ENCODE measurements at places on chromosomes 7 and 10.

DNA sequence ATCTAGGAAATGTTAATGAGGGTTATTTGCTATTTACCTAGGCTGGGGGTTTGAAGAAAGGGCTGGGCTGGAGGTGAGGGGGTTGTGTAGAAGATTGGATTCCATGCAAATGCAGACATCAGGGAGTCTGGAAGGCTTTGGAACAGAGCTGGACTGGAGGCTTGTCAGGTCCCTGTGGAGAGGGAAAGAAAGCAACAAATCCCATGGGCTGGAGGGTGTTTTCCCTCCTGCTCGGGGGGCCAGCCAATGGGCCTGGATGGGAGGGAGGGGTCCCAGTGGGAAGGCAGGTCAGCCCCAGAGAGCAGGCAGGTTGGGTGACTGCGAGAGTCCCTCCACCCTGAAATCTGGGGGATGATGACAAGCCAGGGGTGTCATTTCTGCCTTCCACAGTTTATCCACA is 431.8 kb downstream of the RPS24 start:
- no peak for DNase-seq

- DNase-seq = no peak
Measured at GRCh38 chr10:34687434-34688210, 127.5 kb downstream of the PARD3 start.

- no peak for DNase-seq
Measured at GRCh38 chr10:34644224-34644623, 170.9 kb downstream of the PARD3 start.

- no peak for DNase-seq
Measured at GRCh38 chr7:79308192-79308591, 145.3 kb downstream of the MAGI2 start.

GRCh38 chr7:130276796-130277762 is 10.4 kb downstream of the CPA2 start:
- DNase-seq = no peak

DNA sequence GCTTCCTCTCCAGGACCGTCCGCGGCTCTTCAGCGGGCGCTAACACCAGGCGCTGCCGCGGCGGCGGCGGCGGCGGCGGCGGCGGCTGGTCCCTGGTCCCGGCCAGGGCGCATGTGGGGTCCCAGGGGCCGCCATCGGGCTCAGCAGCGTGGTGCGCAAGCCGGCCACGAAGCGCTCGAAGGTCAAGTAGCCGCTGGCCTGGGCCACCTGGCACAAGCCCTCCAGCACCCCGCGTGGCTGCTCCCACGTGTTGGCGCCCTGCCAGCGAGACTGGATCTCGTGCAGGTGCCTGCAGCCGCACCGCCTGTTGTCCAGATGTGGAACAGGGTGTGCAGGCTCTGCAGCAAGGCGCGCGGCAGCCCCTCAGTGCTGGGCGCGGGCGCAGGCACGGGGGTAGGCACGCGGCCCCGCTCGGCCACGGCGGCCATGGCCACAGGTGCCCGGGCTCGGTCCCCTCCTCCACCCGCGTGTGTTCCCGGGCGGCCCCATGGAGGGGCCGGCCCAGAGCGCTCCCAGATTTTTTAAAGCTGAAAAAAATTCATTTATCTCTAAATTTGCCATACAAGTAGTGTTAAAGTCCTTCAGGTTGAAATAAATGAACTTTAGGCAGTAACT is 884.2 kb upstream of the ZNF722 start:
- DNase-seq = no peak

DNA sequence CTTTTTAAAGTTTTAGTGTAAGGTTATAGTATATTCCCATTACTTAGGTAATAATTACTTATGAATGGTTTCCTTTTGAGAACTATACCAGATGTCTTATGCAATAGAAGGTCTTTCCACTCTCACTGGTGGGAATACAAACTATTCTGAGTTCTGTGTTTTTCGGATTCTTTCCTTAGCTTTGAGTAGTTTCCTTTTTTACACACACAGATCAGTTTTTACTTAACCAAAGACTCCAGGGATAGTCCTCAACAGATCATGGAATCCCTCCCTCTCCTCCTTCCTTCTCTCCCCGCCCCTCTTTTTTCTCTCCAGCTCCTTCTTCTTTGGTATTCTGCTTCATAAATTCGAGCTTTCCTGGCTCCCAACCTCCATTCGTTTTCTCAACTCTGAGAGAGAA is 13.3 kb downstream of the COPG2 start:
- no peak for DNase-seq

DNA sequence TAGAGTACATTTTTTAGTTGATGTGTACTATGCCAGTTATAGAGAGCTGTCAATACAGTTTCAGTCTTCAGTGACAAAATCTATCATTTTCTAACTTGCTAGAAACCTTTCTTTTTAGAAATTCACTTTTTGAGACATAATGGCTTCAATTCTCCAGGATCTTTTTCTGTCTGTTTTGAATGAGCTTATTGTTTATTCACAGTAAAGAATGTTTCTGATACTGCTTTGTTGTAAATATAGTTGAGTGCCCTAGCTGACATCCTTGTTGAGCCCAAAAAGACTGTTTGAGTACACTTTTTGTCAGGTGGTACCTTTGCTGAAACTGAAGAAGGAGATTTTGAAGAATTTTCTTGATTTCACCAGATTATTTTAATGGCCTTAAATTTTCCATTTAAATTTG is 139.9 kb downstream of the PPP1R9A start:
- no peak for DNase-seq

DNA sequence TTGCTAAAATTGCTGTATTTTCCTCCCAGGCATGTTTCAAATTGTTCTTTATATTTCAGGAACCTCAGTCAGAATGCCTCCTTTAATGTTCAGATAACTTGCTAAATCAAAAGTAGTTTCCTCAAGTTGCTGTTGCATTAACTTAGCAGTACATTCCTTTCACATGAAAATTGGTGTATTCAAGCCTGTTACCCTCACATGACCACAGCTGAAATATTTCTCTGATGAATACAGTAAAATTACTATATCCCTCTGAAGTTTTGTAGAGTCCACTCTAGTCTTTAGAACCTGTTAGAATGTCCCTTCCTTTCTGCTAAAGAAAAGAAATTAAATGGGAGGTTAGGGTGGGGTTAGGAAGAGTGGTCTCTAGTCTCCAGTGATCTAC is 24.5 kb upstream of the C1GALT1 start:
- DNase-seq = no peak

GRCh38 chr7:158976468-158976848 is 120.1 kb downstream of the DYNC2I1 start:
- no peak for DNase-seq

DNA sequence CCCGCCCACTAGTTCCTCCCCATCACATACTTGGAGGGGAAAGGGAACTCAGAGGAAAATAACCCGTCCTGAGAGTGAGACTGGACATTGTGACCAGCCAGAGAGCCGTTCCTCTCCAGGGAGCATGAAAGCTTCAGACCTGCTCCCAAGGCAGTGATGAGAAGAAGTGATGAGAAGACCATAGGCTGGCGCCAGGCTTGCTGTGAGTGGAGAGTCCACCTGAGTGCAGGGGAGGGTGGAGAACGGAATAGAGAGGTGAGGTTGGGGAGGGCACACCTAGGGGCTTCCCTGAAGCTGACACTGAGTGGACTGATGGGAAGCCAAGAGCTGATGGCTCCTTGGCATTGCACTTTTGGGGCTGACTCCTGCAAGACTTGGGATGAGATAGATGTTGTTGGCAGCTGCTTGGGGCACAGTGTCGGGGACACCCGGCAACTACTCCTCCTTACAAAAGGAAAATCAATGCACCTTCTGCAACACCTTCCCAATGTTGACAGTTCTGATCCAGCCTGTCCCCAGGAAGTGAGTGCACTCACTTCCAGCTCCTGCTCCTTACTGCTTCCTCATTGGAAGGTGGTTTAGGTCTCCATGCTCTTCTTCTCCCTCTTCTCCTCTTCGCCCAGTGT is 79.4 kb downstream of the EMX2 start:
- no peak for DNase-seq

- peak; percentile 71 for DNase-seq
Measured at GRCh38 chr10:108911814-108912541, 1011.3 kb downstream of the XPNPEP1 start.

DNA sequence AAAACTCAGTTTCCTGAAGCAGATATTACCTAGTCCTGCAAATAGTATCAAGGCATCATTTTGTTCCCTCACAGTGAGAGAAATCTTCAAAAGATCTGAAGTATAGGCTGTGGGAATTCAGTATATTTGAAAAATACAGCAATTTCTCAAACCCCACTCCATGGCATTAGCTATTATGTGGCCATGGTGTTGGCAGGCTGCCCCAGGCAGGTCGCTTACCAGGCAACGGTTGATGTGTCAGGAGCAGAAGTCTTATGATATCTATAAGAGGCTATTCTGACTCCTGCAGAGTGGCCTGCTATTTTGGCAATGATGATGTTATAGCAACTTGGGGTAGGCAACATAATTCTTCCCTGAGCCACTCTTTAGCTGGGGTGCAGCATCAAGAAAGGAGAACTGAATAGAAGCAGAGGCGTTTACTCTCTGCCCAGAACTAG is 187.9 kb downstream of the PLXDC2 start:
- no peak for DNase-seq

DNA sequence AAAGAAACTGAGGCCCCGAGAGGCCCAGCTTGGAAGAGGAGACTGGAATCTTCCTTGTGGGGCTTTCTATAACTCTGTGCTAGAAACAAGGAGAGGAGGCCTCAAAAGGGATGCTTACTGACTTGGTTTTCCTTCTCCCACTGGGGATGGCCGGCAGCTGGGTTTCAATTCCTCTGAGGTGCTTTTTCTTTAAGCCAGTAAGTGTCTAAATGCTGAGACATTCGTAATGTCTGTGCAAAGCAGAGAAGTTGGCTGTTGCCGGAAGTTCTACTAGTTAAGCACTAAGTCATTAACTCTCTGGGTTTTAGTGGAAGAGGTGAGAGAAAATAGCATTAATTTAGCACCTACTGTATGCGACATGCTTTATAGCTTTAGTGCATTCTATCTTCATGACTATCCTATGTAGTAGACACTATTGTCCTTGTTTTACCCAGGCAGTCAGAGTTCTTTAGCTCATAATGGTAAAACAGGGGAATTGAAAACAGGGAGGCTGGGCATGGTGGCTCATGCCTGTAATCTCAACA is 135.2 kb downstream of the RGS10 start:
- DNase-seq = no peak

DNA sequence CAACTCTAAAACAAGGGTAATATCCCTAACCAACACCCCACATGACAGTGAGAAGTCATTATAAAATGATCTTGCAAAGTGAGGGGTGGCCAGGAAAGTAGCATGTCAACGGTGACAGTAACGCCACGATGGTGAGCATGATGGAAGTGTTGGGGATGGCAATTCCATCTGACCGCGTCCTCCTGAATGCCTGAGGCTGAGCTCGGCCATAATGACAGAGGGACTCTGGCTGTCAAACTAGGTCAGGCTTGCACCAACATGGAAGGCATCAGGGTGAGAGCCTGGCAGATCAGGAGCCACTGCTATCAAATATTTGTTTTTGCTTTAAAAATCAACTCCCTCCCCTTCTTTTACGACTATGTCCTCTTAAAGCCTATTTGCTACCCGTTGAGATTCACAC is 55.7 kb upstream of the EFCAB10 start:
- no peak for DNase-seq

DNA sequence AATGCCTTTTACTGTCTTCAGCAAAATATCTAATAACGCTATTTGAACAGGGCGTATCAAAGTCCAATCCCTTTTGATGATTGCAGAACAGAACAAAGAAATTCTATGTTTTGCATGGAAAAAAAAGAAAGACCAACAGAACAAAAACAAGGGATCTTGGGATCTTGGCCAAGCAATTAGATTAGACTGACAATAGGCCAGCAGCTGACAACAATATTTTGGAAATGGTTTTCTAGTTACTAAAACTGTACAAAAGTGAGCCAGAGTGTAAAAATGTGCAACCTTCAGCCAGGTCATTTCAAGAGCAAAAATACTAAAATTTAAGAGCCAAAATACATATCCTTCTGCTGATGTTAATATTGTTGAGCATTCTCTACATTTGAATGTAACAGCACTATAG is 716.5 kb upstream of the KCND2 start:
- no peak for DNase-seq

GRCh38 chr7:152072421-152072820 is 46.9 kb downstream of the GALNT11 start:
- no peak for DNase-seq

DNA sequence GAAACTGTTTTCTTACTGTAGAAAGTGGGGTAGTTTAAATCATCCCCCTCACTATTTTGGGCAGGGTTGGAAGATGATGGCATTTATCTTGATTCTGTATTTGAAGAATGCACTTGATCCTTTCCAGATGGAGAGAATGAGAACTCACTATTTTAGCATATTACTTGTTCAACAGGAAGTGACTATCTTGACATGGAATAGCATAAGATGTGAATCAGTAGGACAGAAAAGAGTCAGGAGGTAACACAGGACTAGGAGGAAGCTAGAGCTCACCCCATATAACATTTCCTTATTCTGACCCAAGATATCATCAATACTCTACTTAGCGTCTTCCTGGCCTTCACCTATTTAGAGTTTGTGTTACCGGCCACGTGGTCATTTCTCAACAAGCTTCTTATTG is 400.2 kb downstream of the PHTF2 start:
- DNase-seq = no peak

DNA sequence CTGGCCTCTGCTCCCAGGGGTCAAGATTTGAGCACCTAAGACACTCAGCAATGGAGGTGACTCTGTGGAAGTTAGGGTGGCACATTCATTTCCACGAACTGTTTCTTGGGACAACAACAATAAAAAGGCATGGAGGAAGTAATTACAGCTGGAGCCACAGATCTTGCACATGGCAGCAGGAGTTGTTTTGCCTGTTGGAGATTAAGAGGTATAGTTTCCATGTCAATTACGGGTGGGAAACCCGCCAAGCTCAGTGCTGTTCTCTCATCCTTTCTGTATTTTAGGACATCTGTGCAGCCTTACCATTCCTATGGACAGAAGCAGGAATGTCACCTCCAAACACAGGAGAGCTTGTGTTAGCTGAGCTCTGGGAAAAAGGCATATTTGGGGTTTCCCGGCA is 201.2 kb downstream of the SNX10 start:
- DNase-seq = no peak

GRCh38 chr10:126203746-126204145 is 184.5 kb downstream of the ADAM12 start:
- DNase-seq = no peak

- no peak for DNase-seq
Measured at GRCh38 chr10:86287966-86288579, 78.5 kb downstream of the GRID1 start.

GRCh38 chr7:11589251-11589650 is 242.7 kb downstream of the THSD7A start:
- DNase-seq = no peak

All from right renal cortex interstitium (tissue), 3 donors.